ENCODE measurements at places on chromosomes 1 and 21.

DNA sequence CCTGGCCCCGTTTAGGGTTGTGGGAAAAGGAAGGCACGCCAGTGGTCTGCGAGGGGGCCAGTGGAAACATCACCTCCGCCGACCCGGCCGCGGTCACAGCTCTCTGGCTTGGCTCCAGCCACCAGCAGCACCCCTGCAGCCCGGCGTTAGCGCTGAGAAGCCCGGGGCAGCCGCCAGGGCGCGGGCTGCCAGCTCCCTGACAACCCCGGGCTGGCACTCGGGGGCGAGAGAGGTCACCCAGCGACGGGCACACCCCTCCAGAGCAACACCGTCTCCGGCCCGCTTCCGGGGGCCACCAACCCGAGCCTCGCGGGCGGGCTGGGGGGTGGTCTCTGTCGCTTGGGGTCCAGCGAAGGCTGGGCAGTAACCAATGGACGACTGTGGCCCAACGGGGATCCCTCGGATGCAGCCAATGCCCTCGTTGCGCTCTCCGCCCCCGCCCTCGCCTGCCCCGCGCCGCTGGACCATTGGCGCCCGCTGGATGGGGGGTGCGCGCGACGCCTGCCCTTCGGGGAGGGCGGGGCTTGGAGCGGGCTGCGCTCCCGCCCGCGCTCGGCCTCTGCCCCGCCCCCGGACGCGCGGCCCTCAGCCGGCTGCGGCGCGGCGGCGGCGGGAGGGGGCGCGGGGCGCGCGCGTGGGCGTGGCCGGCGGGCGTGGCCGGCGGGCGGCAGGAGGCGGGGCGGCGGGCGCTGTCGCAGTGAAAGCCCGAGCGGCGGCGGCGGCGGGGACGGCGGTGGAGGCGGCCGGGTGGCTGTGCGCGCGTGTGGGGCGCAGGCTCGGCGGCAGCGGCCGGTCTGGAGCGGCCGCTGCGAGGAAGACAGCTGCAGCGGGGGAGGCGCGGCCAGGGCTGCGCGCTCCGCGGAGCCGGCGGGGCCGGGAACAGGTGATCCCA is at the start of gene MAN1C1:
MAN1C1 (plus strand) TSS at position 697 of the 892 bp plus-strand sequence. CDS start 1,007 bp downstream, outside the sequence.
- peak; percentile 69 for DNase-seq

DNA sequence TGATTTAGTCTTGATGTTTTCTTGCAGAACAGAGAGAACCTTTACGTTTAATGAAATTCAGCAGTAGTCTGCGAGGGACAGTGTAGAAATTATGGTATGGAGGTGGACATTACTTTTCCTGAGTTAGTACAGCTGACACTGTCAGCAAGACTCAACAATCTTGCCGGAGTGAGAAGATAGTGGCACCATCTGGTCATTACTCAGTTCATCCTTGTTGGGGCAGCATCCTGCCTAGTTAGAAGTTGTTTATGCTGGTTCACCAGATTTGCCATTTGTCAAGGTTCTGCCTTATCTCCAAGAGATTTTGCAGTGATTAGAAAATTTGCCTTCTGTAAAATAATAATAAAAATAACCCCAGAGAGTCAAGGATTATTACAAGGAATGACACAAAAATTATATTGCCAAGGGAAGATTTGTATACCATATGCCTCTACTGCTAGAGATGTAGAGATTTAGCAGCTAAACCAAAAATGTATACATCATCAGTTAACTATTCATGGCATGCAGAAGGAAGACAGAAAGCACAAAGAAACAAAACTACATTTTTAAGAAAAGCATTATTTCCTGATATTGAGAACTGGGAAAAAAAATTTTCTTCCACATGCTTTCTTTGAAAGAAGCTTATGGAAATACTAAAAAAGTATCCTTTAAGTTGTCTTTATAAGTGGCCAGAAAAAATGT is 1967.4 kb downstream of the NCAM2 start:
- no peak for DNase-seq

GRCh38 chr1:5937373-5937857 is 54.8 kb downstream of the NPHP4 start:
- no peak for DNase-seq

DNA sequence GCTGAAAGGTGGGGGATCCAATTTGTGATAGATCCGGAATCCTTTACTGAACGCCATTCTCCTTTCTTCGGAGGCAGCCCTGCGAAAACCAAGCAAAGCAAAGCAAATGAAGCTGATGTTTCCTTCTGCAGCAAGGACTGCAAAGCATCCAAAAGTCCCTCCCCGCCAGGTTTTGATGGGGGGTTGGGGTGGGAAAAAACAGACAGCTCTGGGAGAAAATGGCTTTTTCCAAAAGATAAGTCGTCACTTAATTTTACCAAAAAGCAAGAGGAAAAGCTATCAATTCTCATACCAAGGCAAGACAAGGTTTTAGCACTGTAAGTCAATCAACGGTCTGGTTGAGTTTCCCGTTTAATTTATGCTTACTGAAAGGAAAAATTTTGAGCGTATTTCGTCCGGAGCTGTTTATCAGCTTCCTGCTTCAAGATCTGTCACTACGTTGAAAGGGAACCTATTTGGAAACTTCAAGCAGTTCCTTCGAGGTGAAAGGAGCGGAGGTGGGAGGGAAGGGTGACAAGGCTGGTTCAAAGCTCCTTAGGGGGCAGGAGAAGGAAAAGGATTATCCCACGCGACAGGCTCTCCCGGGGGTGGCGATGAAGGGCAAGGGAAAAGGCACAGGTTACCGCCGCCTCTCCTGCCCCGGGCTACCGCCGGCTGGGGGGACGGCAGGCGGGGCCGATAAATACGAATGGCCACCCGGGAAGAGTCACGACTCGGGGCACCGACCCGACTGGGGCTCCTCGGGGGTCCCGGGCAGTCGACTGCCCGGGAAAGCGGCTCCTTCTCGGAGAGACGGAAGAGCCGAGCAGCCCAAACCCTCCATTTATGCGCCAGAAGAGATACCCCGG is 750 bp downstream of the SYNJ1 start:
- peak; percentile 41 for DNase-seq

DNA sequence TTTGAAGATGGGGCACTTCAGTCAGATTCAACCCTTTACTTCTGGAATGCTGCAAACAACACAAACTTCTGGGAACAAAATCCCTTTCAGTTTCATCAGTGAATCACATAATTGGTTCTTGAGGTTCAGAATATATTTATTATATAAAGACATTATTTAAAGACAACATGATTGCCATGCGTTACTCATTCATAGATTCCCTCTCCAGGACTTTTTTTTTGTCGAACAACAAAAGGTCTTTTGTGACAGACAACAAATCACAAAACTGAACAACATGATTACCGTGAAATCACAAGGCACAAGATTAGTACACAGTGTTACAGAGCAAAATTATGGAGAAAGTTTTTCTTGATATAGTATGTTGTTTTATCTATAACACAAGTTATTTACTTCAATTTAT is 1815.0 kb downstream of the NCAM2 start:
- no peak for DNase-seq

- DNase-seq: peak; percentile 19
Measured at GRCh38 chr1:214332946-214333798, 52.2 kb downstream of the SMYD2 start.

DNA sequence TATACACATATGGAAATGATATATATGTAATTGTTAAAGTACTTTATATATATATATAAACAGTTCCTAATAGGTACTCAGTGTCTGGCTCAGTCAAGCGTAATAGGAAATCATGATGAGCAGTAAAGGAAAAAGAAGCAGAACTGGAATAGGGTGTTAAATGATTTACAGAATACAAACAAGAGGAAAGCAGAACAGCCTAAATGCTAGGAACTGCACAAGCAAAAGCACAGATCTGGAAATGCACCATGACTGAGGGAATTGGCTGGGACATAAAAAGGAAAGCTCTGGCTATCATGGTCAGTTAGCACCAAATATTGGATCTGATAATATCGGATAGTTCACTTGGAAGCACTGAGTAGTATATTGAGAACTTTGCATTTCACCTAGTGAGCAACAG is 51.8 kb downstream of the SLC44A5 start:
- no peak for DNase-seq

DNA sequence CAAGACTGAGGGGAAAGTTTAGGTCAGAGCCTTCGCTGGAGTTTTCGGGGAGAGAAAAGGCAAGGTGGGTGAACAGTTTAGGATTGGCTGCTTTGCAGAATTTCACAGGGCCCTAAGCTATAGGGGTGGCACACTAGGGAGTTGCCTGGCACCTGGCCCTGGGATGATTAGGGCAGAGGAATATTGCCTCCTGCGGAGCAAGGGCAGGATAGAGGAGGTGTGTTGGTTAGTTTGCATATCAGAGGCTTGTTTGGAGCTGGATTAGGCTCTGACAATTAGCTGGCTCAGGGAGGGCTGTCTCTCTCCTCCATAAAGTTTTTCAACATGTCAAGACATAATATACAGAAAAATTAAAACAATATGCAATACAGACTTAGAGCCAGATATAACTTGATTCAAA is 436.4 kb downstream of the DISC1 start:
- no peak for DNase-seq

- no peak for DNase-seq
Measured at GRCh38 chr1:225354906-225355305, 72.9 kb downstream of the LBR start.

DNA sequence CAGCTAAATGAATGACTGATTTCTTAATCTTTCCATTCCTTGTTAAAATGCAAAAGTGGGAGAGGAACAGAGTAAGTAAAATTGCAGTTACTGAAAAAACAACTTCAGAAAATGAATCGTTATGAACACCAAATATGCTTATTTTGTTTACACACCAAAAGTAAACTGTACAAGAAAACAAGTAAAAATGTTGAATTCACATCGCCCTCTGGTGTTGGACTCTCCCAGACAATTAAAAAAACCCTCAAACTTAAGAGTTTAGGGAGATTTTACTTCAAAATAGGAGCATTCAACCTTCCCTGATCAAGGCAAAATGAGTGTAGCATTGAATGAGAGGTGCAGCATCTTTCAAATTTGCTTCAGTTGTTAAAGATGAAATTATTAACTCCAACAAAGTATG is 19.4 kb upstream of the ESRRG start:
- no peak for DNase-seq

- no peak for DNase-seq
Measured at GRCh38 chr1:243345205-243345604, 89.4 kb downstream of the SDCCAG8 start.

DNA sequence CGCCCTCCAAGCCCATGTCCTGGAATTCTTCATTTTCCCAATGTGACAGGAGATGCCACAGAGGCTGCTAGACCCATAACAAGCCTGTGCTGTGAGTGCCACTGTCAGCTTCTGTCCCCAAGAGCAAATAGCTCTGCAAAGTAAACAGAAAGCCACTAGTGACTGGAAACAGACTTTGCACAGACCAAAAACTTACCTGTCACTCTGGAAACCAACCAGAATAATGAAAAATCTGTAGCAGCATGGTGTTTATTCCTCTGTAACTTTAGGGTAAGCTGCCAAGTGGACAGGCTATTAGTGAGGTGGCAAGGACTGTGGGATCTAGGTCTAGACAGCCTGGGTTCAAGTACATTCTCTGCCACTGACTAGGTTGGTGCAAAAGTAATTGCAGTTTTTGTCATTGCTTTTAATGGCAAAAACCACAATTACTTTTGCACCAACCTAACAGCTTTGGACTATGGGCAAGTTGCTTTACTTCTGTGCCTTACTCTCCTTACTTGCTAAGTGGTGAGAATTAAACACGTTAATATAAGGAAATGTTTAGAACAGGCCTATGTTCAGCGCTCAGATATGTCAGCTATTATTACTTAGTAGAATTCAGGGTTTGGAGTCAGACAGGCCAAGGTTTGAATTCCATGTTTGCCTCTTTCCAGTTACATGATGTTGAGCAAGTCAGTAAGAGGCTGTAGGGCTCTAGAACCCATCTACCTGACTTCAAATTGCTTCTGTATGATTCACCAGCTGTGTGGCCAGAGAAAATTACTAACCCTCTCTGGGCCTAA is at the start of gene C8B:
C8B (minus strand) TSS at position 100 of the 782 bp plus-strand sequence; CDS start at position 33, 67 bp downstream.
- DNase-seq: no peak

GRCh38 chr1:165424454-165425216 is 20.3 kb downstream of the RXRG start:
- DNase-seq: no peak

DNA sequence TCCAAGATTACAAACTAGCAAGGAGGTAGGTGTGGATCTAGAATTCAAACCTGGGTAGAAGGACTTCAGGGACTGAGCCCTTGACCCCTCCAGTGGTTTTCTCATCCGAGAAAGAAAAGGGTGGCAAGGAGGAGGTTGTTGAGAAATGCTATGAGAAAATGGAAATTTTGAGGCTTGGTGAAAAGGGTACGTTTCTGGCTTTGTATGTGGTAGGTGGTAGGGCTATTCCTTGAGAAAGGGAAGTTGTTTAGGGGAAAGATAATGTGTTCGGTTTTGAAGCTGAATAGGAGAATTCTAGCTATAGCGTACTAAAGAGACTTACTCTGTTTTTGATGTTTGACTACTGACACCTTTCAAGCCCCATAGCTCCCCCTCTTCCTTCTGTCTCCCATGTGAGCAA is 133.8 kb downstream of the CNIH3 start:
- DNase-seq: no peak
